ENCODE measurements at places on chromosomes 2 and 18. TPM values are rescaled to one million over a fixed set of nuclear protein-coding genes. Genes with fewer than 3 reads are reported as not detected.

Gene DYSF
- 2.3 TPM for total RNA-seq

DNA sequence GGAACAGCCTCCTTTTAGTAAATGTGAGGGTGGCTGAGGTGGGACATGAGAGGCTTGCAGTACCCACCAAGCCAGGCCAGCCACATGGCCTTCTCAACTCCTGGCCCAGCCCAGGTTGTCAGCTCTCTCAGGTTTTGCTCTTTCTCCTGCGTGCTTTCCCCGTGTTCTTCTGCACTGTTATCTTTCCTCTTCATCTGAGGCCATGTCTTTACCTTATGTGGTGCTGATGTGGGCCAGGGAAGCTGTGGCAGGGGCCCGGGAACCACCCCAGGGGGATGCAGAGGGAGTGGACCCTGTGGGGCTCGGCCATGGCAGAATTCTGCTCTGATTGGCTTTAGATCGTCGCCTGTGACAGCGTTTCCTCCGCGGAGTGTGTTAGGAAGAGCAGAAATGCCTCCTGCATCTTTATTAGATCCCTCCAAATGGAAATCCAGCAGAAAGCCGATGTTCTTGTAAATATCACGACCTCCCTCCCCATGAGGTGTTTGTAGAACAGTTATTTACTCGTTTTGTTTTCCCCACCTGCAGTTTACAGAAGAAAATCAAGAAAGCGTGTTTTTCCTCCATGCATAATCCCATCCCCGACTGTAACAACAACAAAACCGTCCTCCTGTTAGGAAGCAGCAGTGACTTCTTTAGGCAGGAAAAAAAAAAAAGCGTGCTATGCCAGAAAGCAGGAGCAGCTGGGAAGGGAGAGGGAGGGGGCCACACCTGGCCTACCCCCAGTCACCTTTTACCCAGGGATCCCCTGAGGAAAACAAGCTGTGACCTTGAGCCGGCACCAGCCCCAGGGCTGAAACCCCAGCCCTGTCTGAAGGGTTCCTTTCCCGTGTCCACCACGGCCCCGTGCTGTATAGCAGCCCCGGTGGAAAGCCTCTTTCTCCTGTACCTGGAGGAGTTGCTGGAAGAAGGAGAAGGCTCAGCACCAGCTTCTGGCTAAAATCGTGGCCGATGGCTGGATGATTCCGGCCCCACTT is 54.8 kb downstream of the HPCAL1 start:
- no peak for DNase-seq
- H3K27ac ChIP-seq: no peak overlapping the region
- H3K36me3 ChIP-seq: no peaks in the 10 kb centered on the region

DNA sequence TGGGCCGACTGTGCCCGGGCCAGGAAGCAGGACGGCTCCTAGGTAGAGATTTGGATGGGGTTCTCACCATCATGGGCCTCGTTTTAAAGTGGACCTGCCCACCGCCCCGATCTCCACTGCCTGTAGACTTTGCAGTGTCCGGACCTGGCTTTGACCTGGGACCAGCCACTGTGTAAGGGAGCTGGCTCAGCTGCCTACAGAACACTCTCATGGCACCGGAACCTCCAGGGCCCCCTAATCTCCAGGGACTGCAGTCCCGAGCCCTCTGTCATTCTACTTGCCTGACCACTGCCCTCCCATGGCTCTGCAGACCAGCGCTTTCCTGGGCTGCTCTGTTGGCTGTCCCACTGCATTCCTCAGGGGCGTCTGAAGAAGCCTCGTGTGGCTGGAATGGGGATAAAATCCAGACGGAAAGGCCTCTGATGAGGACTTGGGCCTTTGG is 120.8 kb downstream of the GLI2 start:
- H3K4me3 ChIP-seq: no peak overlapping the region
- H3K27ac ChIP-seq: no peak overlapping the region
- H3K27me3 ChIP-seq: no peaks in the 10 kb centered on the region
- H3K36me3 ChIP-seq: no peaks in the 10 kb centered on the region
- H3K4me1 ChIP-seq: peaks cover 3% of the 10 kb centered on the region

DNA sequence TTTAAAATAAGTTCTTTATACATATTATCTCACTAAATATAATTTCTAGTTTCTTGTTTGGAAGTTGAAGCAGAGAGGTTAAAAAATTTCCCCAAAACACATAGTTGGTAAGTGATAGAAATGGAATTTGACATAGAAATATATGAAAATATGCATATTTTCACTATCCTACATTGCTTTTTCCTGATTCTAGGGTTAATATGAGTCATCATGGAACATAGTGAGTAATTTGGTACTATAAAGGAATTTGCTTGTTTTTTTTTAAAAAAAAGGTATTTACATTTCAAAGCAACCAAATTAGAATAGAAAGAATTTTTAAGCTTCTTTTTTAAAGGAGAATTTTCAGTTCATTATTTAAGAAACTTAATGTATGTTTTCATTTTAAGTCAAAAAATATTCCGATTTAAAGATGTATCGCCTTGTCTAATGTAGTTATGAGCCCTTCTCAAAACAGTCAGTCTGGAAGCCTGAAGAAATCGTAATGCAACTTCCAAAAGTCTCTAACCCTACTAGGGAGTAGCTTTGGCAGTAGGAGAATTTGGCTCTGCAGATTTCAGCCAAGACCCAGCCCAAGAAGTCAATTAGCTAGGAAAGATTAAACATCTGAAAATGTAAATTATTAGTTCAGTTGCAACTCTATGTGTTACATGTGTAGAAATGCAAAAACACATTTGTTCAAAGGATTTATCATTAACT is 147.3 kb downstream of the RDH14 start:
- H3K4me1 ChIP-seq: peaks cover 1% of the 10 kb centered on the region
- H3K27me3 ChIP-seq: no peaks in the 10 kb centered on the region
- H3K4me3 ChIP-seq: no peak overlapping the region
- H3K27ac ChIP-seq: no peak overlapping the region

DNA sequence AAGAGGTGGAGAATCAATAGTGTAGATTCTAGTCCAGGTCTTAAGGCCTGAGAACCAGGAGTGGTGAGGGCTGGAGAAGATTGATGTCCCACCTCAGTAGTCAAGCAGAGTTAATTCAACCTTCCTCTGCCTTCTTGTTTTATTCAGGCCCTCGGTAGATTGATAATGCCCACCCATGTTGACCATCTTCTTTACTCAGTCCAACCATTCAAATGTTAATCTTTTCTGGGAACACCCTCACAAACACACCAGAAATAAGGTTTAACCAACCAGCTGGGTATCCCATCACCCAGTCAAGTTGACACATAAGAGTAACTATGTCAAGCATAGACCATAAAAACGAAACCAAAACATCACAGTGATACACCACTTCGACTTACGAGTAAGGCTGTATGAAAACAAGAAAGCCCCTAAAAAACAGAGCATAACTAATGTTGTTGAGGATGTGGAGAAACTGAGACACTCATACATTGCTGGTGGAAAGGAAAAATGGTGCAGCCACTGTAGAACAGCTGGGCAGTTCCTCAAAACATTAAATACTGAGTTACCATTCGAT is 57.5 kb downstream of the SLC35F5 start:
- H3K27me3 ChIP-seq: no peaks in the 10 kb centered on the region
- H3K27ac ChIP-seq: no peak overlapping the region
- H3K4me3 ChIP-seq: no peak overlapping the region
- H3K4me1 ChIP-seq: no peaks in the 10 kb centered on the region
- no peaks in the 10 kb centered on the region for H3K36me3 ChIP-seq
